ENCODE measurements at places on chromosomes 11 and 22. TPM values are rescaled to one million over a fixed set of nuclear protein-coding genes. Genes with fewer than 3 reads are reported as not detected.

DNA sequence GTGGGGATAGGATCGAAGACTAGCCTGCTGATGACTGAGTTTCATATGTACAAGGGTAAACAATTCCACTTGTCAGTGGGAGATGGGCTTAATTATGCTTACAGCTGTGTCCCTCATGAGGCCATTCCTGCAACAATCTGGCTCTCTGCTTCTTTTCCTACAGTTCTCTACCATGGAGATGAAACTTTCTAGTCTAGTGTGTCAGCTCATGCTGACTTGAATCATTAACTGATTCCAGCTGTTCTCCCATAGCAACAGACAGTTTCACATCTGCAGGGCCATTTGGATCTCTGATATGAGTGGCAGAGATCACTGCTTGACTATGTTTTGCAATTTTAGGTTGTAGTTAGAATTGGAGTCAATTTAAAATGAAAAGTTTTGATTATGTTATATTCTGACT, 1251.7 kb upstream of the RAG2 start:
- no peak overlapping the region for H3K4me3 ChIP-seq
- H3K27me3 ChIP-seq: no peaks in the 10 kb centered on the region
- no peak for DNase-seq
- H3K4me1 ChIP-seq: no peaks in the 10 kb centered on the region
- no peaks in the 10 kb centered on the region for H3K36me3 ChIP-seq

- no peaks in the 10 kb centered on the region for H3K27me3 ChIP-seq
- DNase-seq: no peak
- H3K4me3 ChIP-seq: no peak overlapping the region
- H3K36me3 ChIP-seq: no peaks in the 10 kb centered on the region
- H3K27ac ChIP-seq: no peak overlapping the region
Measured at GRCh38 chr11:35558513-35558912, 33.1 kb upstream of the PAMR1 start.

- H3K27ac ChIP-seq: no peak overlapping the region
- no peak for DNase-seq
- no peaks in the 10 kb centered on the region for H3K27me3 ChIP-seq
- H3K36me3 ChIP-seq: no peaks in the 10 kb centered on the region
- no peak overlapping the region for H3K4me3 ChIP-seq
Measured at GRCh38 chr11:11758603-11759196, 83.1 kb upstream of the USP47 start.

Gene ADM
- not detected for polyA plus RNA-seq

DNA sequence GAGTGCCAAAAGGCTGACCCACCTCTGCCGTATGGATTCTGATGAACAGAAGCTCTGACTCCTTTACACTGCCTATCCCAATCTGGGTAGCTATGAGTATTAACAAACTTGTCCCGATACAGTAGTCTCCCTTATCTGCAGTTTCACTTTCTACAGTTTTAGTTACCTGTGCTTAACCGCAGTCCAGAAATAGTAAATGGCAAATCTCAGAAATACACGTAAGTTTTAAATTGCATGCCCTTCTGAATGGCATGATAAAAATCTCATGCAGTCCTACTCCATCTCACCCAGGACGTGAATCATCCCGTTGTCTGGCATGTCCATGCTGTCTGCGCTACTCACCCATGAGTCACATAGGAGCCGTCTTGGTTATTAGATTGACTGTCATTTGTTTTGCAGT, 68.8 kb downstream of the SNX19 start:
- H3K27ac ChIP-seq: no peak overlapping the region
- no peaks in the 10 kb centered on the region for H3K4me1 ChIP-seq
- no peaks in the 10 kb centered on the region for H3K36me3 ChIP-seq

DNA sequence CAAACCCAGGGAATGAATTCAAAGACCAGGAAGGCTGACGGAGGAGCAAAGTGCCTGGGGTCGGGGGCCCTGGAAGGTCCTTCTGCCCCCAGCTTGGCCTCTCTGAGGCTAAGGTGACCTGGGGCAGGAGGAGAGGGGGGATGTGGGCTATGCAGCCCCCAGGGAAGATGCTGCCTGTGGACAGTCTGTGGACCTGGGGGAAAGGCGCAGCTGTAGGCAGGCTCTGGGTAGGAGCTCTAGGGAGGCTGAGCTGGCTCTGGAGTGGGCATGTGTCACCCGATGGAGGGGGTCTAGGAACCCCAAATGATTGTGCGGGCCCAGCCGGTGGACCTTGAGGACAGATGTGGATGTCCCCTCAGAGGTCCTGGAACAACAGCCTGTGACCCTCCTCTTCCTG, 42.8 kb downstream of the WNT7B start:
- no peaks in the 10 kb centered on the region for H3K4me1 ChIP-seq
- H3K36me3 ChIP-seq: no peaks in the 10 kb centered on the region
- H3K27ac ChIP-seq: no peak overlapping the region
- no peak for DNase-seq

GRCh38 chr11:36399236-36399635, 103.1 kb downstream of the PRR5L start:
- H3K4me3 ChIP-seq: no peak overlapping the region
- peaks cover 30% of the 10 kb centered on the region for H3K36me3 ChIP-seq
- no peak overlapping the region for H3K27ac ChIP-seq
- no peaks in the 10 kb centered on the region for H3K27me3 ChIP-seq

GRCh38 chr22:27467711-27468110, 333.8 kb downstream of the MN1 start:
- H3K4me1 ChIP-seq: no peaks in the 10 kb centered on the region
- no peak overlapping the region for H3K27ac ChIP-seq
- H3K4me3 ChIP-seq: no peak overlapping the region
- no peaks in the 10 kb centered on the region for H3K36me3 ChIP-seq

- H3K27me3 ChIP-seq: no peaks in the 10 kb centered on the region
- H3K4me1 ChIP-seq: peaks cover 8% of the 10 kb centered on the region
- no peak for DNase-seq
- no peaks in the 10 kb centered on the region for H3K36me3 ChIP-seq
Measured at GRCh38 chr11:33899400-33900037, 7.6 kb upstream of the LMO2 start.

Gene PRODH
- not detected for polyA plus RNA-seq

DNA sequence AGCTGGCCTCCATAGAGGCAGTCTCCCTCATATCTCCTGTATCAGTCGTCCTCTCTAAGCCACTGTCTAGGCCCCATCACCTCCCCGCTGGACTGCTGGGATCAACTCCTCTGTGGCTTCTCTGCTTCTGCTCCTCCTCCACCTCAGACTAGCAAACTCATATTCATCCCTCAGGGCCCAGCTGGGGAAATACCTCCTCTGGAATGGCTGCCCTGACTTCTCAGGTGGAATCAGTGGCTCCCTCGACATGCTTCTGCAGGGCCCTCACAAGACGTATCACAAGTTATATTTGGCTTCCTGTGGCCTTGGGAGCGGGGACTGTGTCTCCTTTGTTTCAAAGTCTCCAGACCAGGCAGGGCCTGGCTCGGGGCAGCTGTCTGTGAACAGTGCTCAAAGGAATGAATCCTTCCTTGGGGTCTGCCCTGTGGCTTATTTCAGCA, 10.0 kb downstream of the SLC29A2 start:
- no peaks in the 10 kb centered on the region for H3K4me1 ChIP-seq
- DNase-seq: no peak
- no peak overlapping the region for H3K27ac ChIP-seq
- no peak overlapping the region for H3K4me3 ChIP-seq

DNA sequence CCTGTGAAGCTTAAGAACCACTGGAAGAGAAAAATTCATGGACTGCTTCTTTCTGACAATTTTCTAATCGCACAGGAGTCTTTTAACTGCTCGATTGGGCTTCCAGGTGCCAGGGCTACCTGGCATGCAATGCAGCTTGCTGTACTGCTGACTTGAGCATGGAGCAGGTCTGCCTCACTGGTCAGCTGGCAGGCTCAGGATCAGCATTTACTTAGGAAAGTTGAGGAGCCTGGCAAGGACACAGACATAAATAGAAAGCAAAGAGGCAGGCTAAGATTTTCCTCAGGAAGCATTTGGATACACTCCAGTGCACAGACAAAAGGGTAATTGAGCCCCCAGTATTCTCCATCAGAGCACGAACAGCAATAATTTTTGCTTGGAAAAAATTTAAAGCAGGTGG, 163.5 kb downstream of the CSNK2A3 start:
- no peak overlapping the region for H3K4me3 ChIP-seq
- no peaks in the 10 kb centered on the region for H3K4me1 ChIP-seq
- H3K27ac ChIP-seq: no peak overlapping the region
- H3K27me3 ChIP-seq: no peaks in the 10 kb centered on the region
- no peak for DNase-seq

DNA sequence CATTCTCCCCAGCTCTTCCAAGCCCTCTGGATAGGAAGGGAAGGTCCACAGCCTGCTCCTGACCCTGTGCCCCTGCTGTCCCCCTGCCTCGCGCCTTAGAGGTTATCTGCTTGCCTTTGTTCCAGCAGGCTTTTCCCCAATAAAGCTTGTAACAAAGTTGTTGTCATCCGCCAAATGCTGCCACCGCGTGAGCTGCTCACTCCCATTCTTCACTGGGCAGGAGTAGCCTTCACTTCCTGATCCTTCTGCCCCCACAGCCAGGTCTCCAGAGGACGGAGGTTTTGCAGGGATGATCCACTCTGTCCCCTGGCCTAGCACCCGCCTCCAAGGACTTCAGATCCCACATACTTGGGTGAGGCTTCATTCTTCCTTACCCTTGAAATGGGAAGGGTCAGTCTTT, 94.0 kb upstream of the RASSF10 start:
- no peak for DNase-seq
- H3K36me3 ChIP-seq: no peaks in the 10 kb centered on the region
- no peaks in the 10 kb centered on the region for H3K27me3 ChIP-seq
- no peaks in the 10 kb centered on the region for H3K4me1 ChIP-seq
- no peak overlapping the region for H3K4me3 ChIP-seq
- no peak overlapping the region for H3K27ac ChIP-seq

Gene RFPL2
- 4.7 TPM for polyA plus RNA-seq

Measured in CD4-positive, alpha-beta memory T cell (primary cell).